ENCODE measurements at places on chromosomes 7 and 10. TPM values are rescaled to one million over a fixed set of nuclear protein-coding genes. Genes with fewer than 3 reads are reported as not detected.

The RHBDD2 gene
- 29.5 TPM for total RNA-seq

The CFAP69 gene
- total RNA-seq = 3.2 TPM

The FGFR2 gene
- total RNA-seq = 81.6 TPM

The ITPRID1 gene
- total RNA-seq = 0.13 TPM

The SFTPA1 gene
- not detected for total RNA-seq

GRCh38 chr7:2521952-2522591 lies 2.5 kb downstream of the LFNG start:
- H3K27me3 ChIP-seq = peaks cover 13% of the 10 kb centered on the region
- H3K27ac ChIP-seq = no peak overlapping the region
- H3K4me1 ChIP-seq = peaks cover 60% of the 10 kb centered on the region
- DNase-seq = no peak
- H3K4me3 ChIP-seq = no peak overlapping the region

DNA sequence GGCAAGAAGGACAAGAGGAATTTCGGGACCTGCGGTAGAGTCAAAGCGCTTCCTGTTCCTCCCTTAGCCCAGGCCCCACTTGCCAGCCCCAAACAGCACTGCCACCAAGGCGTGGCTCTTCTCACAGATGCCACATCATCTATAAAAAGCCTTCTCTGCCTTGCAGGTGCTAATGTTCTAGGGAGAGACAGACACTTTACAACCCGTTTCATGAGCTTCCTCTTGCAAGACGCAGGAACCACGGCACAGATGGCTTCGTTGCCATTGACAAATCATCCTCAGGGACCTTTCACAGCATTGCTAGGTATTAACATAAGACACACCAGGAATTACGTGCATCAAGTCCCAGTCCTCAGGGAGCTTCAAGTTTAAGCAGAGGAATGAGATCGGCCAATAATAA lies 180.9 kb downstream of the JCAD start:
- no peak for DNase-seq
- H3K4me1 ChIP-seq = no peaks in the 10 kb centered on the region
- no peaks in the 10 kb centered on the region for H3K36me3 ChIP-seq

- H3K4me1 ChIP-seq = peaks cover 17% of the 10 kb centered on the region
- no peak overlapping the region for H3K27ac ChIP-seq
- H3K27me3 ChIP-seq = no peaks in the 10 kb centered on the region
- no peaks in the 10 kb centered on the region for H3K36me3 ChIP-seq
- H3K4me3 ChIP-seq = no peak overlapping the region
These were observed 203.0 kb downstream of the TNS3 start for GRCh38 chr7:47378728-47379395.

DNA sequence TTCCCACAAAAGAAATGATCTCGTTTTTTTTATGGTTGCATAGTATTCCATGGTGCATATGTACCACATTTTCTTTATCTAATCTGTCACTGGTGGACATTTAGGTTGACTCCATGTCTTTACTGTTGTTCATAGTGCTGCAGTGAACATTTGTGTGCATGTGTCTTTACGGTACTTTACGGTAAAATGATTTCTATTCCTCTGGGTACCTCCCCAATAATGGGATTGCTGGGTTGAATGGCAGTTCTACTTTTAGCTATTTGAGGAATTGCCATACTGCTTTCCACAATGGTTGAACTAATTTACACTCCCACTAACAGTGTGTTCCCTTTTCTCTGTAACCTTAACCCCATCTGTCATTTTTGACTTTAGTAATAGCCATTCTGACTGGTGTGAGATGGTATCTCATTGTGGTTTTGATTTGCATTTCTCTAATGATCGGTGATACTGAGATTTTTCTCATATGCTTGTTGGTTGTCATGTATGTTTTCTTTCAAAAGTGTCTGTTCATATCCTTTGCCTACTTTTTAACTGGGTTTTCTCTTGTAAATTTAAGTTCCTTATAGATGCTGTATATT lies 37.2 kb downstream of the MKLN1 start:
- DNase-seq = no peak
- no peaks in the 10 kb centered on the region for H3K36me3 ChIP-seq

DNA sequence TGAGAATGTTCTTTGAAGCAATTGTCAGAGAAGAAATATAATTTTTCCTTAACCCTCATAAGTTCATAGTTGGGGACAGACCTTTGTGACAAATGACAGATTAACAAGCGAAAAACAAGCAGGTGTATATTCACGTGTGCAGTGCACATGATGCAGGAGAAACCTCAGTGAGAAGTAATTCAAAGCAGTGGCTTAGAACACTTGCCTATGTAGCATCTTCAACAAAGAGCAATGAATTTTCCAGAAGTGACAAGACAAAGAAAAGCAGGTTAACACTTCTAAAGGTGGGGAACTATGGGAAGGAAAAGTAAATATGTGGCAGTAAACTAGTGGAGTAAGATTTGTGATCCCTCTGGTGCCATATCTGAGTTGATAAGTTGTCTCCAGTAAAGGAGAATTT lies 65.8 kb downstream of the MCU start:
- H3K27me3 ChIP-seq = no peaks in the 10 kb centered on the region
- H3K27ac ChIP-seq = peak overlapping the region; percentile 13
- H3K4me1 ChIP-seq = peaks cover 34% of the 10 kb centered on the region
- H3K36me3 ChIP-seq = no peaks in the 10 kb centered on the region

GRCh38 chr10:99920901-99921300 lies 88.8 kb downstream of the DNMBP start:
- H3K27ac ChIP-seq = no peak overlapping the region
- no peaks in the 10 kb centered on the region for H3K36me3 ChIP-seq
- no peak for DNase-seq
- H3K4me1 ChIP-seq = peaks cover 2% of the 10 kb centered on the region
- H3K27me3 ChIP-seq = no peaks in the 10 kb centered on the region
- H3K4me3 ChIP-seq = no peak overlapping the region
